Anterior cingulate cortex (tissue), 58 donors: ENCODE measurements at places on chromosomes 3 and 15.

- DNase-seq: no peak
Observed at GRCh38 chr3:71447197-71447596, 136.3 kb downstream of the FOXP1 start.

DNA sequence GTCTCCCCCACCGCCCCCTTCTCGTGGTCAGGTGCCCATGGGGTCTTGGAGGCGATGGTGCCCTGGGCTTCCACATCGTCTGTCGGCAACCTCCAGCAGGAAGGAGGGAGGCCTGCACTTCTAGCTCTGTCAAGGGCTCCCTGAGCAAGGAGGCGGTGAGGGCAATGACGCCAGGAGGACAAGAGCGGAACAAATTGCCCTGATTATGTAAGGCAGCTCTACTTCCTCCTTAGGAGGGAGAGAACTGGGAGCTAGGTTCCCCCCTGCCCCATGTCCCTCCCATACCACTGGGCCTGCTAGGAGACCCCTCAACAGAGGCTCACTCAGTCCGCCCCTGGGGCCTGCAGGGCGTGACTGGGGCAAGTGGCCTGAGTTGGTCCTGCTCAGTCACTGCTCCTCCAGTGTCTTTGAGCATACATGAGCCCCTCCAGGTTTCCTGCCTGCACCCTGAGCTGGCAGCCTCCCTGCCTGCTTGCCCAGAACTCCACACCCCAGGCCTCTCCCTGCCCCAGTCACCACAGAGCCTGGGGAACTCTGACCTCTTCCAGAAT is 56.1 kb downstream of the CACNA2D2 start:
- no peak for DNase-seq

- DNase-seq: no peak
Observed at GRCh38 chr15:29990035-29990434, 92.7 kb upstream of the GOLGA8J start.

DNA sequence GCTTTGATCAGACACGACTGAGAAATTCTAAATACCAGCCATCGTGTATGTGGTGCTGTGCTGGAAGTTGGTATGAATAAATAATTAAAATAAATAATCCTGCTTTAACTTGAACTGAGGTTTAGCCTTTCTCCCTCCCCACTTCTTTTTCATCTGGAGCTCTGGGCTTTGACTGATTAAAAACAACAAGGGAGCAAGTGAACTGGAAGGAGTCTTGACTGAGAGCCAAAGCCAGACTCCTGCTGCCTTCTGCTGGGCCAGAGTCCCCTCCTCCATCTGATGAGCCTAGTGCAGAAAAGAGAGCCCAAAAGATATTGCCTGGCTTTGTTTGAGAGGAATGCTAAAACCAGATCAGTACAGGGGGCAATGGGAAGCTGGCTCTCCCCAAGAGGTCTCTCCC is 96.0 kb downstream of the CCNL1 start:
- DNase-seq: no peak

DNA sequence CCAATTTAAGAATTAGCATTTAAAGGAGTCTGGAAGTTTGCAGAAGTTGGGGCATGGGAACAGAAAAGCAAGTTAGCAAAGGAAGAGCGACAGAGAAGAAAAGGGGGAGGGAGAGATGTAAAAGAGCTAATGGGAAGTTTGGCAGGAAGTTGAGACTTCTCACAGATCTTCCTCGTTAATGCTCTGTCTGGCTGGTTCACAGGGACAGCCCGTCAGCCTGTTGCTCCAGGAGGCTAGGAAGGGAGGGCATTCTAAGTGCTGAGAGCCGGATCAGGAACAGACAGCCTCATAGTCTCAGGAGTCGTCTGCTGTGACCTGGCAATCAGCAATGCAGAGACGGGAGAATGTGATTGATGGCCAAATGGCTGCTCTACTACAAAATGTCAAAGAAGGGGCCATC is 150.3 kb downstream of the AGBL1 start:
- no peak for DNase-seq

DNA sequence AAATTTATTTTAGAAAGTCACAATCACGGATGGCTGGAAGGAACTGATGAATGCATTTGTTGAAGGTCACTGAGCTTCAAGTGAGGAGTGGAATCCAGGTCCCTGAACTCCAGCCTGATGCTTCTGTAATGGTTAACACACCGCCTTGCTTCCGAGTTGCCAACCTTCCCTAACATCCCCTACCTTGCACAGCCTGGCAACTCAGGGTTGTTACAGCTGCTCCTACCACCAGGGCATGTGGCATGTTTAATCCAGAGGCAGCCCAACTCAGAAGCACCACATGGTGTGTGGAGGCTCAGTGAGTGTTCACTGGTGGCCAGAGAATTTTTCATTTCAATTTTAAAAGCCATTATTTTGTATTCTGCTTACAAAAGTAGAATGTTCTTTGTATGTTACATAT is 4.9 kb downstream of the TM2D3 start:
- no peak for DNase-seq

DNA sequence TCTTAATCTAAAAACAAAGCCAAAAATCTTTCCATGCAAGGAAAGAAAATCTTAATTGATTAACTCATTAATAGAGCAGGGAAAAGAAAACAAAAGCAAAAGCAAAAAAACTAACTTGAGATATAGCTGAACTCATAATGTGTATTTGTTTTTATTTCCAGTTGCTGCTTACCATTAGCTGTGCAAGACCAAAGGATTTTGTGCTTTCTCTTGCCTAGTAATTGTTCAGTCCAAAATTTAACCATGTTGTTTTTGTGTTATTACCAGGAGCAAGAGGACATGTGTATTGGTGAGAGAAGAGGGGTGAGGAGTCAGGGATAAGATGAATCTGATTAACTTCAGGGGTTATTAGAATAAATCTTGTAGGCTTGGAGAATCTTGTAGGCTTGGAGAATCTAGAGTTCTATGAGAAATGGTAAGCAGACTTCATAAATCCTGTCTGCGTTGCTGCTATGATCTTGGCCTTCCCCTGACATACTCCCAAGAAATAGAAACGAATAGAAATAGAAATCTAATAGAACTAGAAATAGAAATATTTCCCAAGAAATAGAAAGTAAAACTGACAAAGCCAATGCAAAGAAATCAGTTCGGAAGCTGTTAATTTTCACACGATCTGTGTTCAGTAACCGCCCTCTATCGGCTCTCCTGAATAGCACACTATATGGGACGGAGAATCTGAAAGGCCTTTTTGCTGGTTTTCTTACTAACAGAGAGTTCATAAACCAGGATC is 72.6 kb upstream of the TNFSF10 start:
- no peak for DNase-seq

DNA sequence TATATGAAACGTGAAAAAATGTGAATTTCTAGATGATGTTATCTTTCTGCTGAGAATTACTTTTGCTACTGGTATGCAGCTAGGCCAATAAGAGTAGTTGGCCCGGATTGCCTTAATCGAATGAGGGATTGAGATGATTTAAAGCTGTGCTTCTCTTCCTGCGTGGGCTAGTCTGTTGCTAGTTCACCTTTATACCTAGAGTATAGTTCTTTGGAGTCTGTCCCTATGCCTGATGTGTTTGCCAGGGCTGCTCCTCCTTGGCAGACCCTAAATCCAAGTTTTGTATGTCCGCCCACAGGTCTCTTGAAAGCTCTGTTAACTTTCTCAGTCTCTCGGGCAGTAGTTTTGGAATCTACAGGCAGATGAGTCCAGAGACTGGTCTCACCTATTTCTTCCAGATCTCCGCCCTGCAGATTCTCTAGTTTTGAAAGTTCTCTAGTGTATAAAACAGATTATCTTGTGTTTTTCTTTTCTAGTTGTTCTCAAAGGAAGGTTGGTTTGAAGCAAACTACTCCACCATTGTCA is 64.9 kb downstream of the MEF2A start:
- no peak for DNase-seq

- DNase-seq: no peak
Observed at GRCh38 chr3:55296791-55297190, 190.3 kb downstream of the WNT5A start.

DNA sequence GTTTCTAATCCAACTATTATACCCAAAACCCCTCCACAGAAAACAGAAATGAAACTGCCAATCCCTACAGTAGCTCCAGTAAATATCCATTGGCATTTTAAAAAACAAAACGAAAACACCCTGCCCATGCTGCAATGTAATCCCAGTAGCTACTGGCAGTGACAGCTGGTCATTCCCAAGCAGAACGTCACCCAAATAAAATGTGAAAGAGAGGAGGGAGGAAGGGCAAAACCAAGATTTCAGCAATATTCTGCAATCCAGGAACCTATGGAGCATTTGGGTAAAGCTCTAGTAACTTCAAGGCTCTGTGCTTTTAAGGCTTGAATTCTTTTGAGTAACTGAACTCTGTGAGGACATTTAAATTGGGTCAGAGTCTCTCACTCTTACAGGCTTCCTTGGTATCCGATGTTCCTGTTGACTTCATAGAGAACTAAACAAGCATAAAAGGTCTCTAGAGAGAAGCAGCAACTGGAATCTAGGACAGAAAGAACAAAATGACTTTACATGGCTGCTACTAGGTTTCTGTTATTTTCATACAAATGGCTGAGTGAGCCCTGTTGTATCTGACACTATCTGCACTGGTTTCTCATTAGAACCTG is 136.2 kb downstream of the TNIK start:
- no peak for DNase-seq

DNA sequence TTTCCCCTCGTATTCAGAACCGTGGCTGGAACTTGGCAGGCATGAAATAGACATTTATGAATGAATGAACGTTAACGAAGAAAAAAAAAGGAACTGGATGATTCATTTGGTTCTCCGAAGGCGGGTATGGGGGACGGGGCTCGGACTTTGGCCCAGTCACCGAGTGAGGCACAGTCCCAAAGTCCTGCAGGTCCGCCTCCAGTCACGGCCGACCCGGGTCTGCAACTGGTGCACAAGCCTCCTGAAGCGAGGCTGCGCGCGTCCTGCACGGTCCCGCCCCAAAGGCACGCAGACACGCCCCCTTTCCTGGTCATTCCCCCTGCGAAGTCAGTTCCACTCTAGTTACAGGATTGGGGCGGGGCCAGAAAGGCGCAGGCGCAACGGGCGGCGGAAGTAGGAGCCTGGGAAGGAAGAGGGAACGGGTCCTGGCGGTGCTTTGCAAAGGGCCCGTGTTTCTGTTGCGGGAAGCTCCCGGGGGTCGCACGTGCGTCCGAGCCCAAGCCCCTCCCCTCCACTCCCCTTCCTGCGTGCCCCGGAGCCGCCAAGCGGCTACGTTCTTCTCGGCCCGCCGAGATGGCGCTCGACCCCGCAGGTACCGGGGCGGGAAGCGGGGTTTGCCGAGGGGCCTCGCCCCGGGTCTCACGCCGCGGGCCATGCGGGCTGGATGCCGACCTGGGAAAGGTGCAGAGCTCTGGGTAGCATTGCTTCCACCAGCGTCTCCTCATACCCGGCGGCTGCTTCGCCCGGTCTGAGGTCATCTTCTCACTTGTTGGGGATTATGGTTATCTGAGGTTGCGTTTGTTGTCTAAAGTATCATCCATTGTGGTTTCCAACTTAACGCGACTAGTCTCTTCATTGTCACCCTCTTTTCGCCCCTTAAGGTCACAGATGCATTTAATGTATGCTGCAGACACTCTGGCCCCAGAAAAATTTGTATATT is at the start of gene CMC1:
TSS of gene CMC1 (plus strand) at position 399 of the 940 bp plus-strand sequence. CDS start at position 574, 175 bp downstream.
- peak; percentile 94 for DNase-seq

DNA sequence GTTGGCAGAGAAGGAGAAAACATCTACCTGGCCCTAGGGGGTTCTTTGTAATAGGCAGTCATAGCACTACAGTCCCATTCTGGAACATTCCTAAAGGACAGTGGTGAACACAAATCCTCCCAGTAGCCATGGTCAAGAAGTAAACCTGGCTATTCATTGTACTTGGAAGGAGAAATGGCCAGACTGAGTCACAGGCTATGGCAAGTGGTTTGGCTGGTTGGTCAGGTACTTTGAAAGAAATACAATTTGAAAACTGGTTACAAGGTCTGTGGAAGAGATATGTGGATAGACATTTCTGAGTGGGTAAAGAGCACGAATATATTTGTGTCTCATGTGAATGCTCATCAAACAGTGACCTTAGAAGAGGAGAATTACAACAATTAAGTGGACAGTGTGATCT is 33.0 kb upstream of the FAN1 start:
- no peak for DNase-seq

DNA sequence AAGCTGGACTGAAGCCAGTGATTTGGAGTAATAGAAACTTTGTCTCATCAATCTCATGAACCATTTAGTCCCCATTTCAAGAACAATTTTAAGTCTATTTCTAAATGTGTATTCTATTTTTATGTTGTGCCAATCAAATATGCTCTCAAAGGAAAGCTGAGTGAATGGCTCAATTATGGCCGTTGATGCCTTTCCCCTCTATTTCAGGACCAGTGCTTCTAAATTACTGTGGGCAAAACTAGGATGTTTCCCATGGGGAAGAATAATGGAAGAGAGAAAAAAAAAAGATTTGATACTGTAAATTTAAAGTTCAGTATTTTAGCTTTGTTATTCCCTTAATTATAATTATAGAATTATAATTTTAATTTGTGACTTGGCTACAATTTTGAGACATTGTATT is 110.1 kb downstream of the CADM2 start:
- DNase-seq: no peak

DNA sequence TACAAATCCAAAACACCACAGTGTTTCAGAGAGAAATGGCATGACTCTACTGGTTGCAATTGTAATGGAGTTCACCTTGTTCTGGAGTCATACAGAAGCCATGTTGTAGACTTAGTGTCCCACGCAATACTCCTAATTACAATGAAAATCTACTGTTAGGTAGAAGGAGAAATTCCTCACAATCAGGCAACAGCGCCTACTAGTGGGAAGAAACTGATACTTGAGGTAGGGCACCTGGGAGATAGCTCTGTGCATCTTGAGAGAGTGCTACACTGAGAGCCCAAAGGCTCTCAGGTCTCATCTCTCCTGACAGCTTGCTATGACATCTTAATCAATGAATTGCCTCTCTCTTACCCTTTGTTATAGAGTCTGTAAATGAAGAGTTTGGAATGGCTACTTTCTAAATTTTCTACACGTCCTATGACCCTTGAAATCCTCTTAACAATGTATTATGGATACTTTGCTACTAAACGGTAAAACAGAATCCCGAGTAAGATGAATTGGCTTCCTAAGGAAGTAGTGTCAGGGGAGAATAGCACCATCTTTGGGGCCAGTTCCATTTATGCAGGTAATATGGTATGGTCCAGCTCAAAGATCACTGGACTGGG is 422.7 kb upstream of the TPRG1 start:
- no peak for DNase-seq
